ENCODE measurements at places on chromosomes 16 and 17. TPM values are rescaled to one million over a fixed set of nuclear protein-coding genes. Genes with fewer than 3 reads are reported as not detected.

The TPPP3 gene
- 0.74 TPM for total RNA-seq

- DNase-seq: peak; percentile 69
Measured at GRCh38 chr17:40121181-40122135, at the start of gene MSL1. Gene MSL1, plus strand, starts transcription at chr17:40121971. Its CDS starts 642 bp downstream, at chr17:40122613.

GRCh38 chr17:17455173-17455572, 21.6 kb upstream of the MED9 start:
- DNase-seq: no peak

DNA sequence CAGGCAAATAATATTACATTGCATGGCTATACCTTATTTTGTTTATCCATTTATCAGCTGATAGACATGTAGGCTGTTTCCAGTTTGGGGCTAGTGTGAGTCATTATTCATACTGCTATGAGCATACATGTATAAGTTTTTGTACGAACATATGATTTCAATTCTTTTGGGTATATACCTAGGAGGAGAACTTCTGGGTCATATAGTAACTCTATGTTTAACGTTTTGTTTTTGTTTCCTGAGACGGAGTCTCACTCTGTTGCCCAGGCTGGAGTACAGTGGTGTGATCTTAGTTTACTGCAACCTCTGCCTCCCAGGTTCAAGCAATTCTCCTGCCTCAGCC, 2.4 kb upstream of the ITGAL start:
- no peak for DNase-seq

GRCh38 chr16:56279132-56279531, 87.8 kb downstream of the GNAO1 start:
- DNase-seq: no peak

GRCh38 chr16:48029768-48030167, 126.0 kb downstream of the ABCC12 start:
- no peak for DNase-seq

GRCh38 chr16:48047720-48048119, 108.1 kb downstream of the ABCC12 start:
- no peak for DNase-seq

GRCh38 chr16:11752856-11753255, 10.2 kb upstream of the TXNDC11 start:
- no peak for DNase-seq

The C17orf113 gene
- total RNA-seq: 0.49 TPM

GRCh38 chr17:37671824-37672547, 28.7 kb upstream of the DDX52 start:
- DNase-seq: peak; percentile 65

The CLEC3A gene
- not detected for total RNA-seq

DNA sequence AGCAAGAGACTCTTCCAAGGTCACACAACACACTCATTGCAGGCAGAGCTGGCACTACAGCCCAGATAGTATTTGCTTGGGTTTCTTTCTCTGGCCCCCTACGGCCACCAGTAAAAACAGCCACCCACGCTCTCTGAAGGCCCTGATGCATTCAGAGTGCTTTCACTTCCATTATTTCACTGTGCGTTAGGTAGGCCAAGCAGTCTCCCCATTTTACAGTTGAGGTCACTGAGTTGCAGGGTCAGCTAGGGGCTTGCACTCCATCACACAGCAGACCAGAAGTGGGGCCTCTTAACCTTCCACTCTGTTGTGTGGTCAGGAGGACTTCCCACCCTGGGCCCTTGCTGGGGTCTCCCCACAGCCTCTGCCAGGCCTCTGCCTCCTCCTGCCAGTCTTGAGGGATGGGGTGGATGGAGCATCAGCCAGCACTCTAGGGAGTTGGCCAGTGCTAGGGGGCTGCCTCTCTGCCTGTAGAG, 2.5 kb downstream of the TBX21 start:
- no peak for DNase-seq

DNA sequence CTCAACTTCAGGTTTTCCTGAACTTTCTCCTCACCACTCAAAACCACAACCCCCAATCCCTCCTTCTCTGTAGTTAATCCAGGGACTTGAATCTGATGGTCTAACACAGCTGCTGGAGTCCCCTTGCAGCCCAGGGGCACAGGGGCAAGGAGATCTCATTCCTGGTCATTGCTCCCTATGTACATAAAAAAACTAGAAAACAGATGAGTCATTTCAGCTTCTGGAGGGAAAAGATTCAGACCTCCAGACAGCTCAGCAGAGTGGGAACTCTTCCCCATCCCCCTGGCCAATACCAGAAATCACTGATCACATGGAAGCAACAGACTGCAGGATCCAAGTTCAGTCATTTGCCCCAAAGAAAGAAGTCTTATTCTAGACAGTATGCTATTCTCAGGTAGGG, 62.1 kb downstream of the DYNLRB2 start:
- no peak for DNase-seq

The SIRT7 gene
- 18.1 TPM for total RNA-seq

- peak; percentile 63 for DNase-seq
Measured at GRCh38 chr16:66408163-66409048, 18.7 kb upstream of the BEAN1 start.

GRCh38 chr16:75461575-75461974, 2.9 kb downstream of the TMEM170A start:
- no peak for DNase-seq

- DNase-seq: no peak
Measured at GRCh38 chr17:76026714-76027158, 370 bp downstream of the EVPL start.

GRCh38 chr17:43367737-43368242, 31.0 kb upstream of the ARL4D start:
- peak; percentile 96 for DNase-seq

DNA sequence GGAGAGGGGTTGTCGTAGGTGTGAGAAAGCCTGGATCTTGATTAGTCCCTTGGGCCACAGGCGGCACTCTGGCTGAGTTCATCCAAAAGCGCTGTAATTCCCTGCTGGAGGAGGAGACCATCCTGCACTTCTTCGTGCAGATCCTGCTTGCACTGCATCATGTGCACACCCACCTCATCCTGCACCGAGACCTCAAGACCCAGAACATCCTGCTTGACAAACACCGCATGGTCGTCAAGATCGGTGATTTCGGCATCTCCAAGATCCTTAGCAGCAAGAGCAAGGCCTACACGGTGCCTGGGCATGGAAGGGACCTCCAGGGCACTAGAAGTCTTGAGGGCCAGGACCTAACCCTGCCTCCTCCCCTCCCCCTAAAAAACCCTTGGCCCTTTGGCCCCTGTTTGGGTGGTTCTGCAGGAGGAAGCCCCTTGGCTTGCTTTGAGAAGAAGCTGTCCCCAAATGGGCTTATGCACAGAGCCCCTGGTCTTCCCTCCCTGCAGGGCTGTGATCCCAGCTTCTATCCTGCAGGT, 6.2 kb downstream of the NEK8 start:
- no peak for DNase-seq

The PROCA1 gene
- 0.49 TPM for total RNA-seq

GRCh38 chr16:19829844-19830692, 54.6 kb downstream of the GPRC5B start:
- no peak for DNase-seq

DNA sequence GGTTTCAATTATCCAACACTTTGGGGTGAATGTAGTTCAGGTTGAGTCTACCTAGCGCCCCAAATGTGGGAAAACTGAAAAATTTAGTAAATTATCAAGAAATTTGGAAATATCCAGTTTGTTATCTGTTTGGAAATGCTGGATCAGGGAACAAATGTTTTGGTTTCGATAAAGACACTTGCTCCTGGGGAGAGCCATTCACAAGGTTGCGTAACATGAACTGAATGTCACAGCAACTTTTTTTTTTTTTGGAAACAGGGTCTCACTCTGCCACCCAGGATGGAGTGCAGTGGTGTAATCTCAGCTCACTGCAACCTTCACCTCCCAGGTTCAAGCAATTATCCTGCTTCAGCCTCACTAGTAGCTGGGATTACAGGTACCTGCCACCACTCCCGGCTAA, 286.4 kb downstream of the GRIN2A start:
- no peak for DNase-seq

GRCh38 chr16:14026572-14027285, 44.4 kb upstream of the MRTFB start:
- no peak for DNase-seq

- DNase-seq: no peak
Measured at GRCh38 chr17:13544765-13545164, 57.0 kb downstream of the HS3ST3A1 start.

The KRTAP1-5 gene
- total RNA-seq: not detected

All from fibroblast of the aortic adventitia (primary cell).